ENCODE measurements at places on chromosomes 5 and 9.
A peak's percentile ranks its signal among the peaks of the same experiment; 100 is the strongest.

- DNase-seq, result no peak
Observed at GRCh38 chr9:93397661-93398373, 53.7 kb upstream of the FAM120A start.

DNA sequence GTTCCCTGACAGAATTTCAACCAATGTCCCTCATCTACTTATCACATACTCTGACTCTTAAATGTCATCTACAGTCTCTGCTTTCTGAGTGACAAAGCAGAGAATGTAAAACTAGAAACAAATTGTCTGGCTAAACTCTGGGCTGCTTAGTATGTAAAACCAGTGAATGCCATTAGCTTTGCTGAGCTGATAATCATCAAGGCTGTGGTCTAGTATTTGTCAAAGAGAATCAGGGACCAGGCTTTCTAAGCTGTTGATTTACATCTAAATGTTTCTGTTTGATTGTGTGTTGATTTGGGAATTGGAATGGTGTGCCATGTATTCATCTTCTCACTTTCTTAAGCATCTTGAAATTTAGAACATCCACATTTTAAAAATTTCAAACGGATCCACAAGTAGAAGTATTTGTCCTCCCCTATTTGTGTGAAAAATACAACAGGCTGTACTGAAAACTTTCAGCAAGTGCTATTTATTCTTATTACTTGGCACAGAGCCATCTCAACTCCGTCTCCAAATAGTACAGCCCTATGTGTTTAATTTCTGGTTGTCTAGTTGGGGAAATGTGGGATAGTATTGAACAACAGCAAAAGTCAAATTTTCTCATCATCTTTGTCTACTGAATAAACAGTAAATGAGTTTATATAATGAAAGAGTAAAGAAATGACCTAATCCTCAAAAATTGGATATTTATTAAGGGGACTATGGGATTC, 251.5 kb downstream of the KCTD16 start:
- no peak for DNase-seq

DNA sequence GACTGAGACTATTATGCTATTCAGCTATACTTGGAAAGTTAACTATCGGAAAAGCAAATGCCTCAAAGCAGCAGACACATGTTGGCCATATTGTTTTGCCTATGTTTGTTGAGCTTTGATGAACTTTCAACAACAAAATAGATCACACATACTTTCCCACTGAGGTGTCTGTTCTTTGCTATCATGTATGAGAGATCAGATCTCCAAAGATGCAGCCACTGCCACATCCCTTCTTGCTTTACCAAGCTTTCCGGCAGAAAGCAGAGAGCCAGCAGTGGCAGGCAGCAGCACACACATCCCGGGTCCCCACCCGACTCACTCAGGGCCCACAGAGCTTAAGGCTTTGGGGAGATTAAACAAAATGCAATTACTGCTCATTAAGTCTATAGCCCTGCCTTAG, 18.8 kb downstream of the ZBTB5 start:
- DNase-seq, result no peak

DNA sequence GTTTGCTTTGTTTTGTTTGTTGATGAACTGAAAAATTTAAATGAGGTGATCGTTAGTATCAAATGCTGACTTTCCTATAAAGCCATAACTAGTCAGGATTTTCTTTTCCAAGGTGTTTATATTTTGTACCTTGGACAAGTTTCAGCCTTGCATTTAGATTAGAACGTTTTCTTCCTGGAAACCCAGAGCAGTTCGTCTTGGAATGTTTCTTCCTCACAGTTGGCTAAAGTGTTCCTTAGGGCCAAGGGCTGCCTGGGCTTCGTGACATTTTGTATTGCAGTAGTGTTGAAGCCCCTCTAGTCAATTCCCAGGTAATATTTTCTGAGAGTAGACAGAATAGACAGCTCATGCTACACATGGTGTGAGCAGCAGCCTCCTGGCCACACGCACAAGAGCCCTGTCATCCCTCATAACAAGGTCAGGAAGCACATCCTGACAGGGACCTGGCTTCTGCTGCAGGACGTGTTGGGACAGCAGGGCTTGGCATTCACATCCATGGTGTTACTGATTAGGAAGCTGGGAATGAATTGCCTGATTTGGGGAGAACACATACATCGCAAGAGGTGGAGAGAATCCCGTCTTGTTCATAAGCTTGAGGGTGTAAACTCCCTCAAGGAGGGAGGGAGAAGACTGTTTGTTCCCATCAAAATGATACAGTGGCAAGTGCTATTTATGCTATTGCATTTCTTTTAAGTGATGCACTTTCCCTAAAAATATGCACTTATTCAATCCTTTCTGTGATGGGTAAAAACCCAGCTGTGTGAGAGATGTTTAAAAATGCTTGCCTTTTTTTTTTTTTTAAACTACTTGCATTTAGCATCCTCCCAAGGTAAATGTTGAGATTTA, 31.7 kb downstream of the FUBP3 start:
- peak; percentile 54 for DNase-seq

DNA sequence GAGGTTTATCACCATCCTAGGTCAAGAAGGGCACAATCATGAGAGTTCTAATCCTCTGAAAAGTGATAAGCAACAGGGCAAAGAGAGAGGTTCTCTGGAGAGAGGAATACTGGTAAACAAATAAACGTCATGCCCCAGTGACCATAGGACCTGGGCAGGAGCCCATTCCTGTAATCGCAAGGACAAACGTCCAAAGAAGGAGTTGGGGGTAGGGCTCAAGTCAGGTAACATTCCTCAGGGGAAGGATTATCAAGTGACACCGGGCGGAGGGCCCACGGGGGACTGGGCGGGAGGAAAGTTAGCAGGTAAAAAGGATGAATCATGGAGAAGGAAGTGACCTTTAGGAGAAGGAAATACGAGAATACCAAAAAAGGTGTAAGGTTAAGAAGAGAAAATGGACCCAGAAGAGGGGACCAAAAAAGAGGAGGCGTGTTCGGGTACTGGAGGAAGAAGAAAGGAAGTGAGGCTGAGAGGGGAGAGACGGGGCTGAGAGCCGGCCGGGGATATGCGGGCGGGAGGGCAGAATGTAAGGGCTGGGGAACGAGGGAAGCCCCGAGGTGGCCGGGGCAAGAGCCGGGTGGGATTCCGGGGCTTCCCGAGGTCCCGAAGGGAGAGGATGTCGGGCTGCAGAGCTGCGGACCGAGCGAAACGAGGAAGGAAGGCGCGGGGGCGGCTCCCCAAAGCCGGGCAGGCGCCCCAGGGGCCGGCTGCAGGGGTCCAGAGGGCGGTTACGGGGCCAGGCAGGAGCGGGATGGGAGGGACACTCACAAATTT, 583 bp downstream of the DIAPH1 start:
- peak; percentile 10 for DNase-seq

DNA sequence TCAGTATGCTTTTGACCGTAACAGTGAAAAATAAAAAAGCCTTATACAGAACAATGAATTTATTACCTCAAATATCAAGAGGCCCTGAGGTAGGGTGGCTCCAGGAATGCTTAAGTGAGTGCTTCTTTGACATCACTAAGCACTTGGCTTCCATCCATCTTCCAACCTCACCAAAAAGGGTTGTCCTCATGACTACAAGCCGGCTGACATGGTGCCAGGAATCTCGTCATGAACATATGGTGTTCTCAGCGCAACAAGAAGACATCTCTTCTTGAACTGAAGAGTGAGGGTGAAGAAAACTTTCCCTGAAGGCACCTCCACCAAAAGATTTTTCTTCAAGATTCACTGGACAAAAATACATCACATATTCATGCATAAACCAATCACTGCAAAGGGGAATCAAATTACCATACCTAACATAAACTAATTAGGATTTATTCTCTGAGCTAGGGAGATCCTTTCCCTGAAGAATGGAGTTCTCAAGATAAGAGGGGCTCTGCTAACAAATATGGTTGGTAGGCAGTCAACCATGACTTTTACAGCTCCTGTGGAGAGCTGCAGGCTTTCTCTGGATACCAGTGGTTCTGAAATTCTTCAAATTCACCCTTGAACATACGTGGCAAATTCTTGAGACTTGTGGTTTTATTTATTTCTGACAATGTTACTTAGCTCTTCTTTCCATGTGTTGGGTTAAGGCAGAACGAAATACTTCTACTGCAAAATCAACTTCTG, 49.5 kb downstream of the AGXT2 start:
- DNase-seq, result no peak

GRCh38 chr5:118793091-118793490, 195.3 kb downstream of the DTWD2 start:
- no peak for DNase-seq

- no peak for DNase-seq
Observed at GRCh38 chr9:34651876-34652601, at the start of gene IL11RA. IL11RA (plus strand) TSS chr9:34652185; CDS start chr9:34655218, 3,033 bp downstream.

- DNase-seq, result peak; percentile 55
Observed at GRCh38 chr9:114460513-114461199, 44.6 kb downstream of the WHRN start.

- DNase-seq, result no peak
Observed at GRCh38 chr5:14476786-14477435, 104.7 kb upstream of the OTULINL start.

All from NCI-H2227 treated with DMSO at 0.1 percent for 48 hours (cell line).